T-cell (primary cell): ENCODE measurements at places on chromosomes 1 and 21.

GRCh38 chr1:91124989-91125417, 103.2 kb upstream of the ZNF644 start:
- no peak for DNase-seq

GRCh38 chr21:22516230-22516629, 1518.0 kb downstream of the NCAM2 start:
- DNase-seq, result no peak

GRCh38 chr1:118947003-118947765, 41.0 kb downstream of the TBX15 start:
- no peak for DNase-seq

DNA sequence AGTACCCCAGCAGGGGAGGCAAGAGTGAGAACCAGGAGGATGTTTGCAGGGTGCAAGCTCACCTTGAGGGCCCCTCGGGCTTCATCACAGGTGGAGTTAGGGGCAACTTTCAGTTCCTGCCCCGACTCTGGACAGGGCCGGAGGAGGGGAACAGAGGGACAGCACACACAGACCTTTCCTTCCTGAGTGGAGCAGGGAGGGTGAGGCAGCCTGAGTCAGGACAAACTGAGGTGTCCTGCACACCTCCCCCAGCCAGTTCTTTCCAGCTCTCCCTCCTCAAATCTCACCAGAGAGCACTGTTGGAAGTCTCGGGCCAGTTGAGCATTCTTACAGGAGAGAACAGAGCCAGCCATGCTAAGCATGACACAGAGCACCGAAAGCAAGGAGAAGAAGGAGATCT, 1.5 kb downstream of the ENTREP3 start:
- no peak for DNase-seq

GRCh38 chr1:18529714-18530113, 49.0 kb downstream of the KLHDC7A start:
- DNase-seq, result no peak

GRCh38 chr1:8371372-8371991, 53.6 kb downstream of the SLC45A1 start:
- no peak for DNase-seq

GRCh38 chr1:206788487-206789050, 16.3 kb upstream of the IL10 start:
- no peak for DNase-seq

GRCh38 chr1:15146142-15146680, 7.3 kb upstream of the TMEM51 start:
- no peak for DNase-seq

- DNase-seq, result no peak
Measured at GRCh38 chr1:38117444-38117887, 70.9 kb upstream of the POU3F1 start.

DNA sequence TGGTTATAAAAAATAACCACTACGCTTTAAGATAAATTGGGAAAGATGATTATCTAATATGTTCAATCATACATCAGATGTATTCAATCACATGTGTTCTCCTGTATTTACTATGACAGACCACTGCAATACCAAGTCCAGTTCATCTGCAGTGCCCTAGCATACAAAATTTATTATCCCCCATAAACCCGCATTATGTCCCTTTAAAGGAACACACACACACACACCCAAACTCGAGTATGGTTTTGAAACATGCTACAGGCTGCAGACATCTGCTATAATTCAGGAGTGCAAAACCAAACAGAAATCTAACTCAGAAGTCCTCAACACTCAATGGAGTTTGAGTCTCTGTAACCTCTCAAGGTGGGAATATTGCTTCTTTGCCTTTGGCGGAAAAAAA, 14.9 kb downstream of the ODF2L start:
- DNase-seq, result no peak
